Chondrocyte (in vitro differentiated cells): ENCODE measurements at places on chromosomes 4 and X. TPM values are rescaled to one million over a fixed set of nuclear protein-coding genes. Genes with fewer than 3 reads are reported as not detected.

GRCh38 chr4:7323461-7323871 is 111.3 kb downstream of the PSAPL1 start:
- peak; percentile 67 for DNase-seq

GRCh38 chr4:152157629-152158028 is 378.3 kb downstream of the FBXW7 start:
- DNase-seq: no peak

GRCh38 chrX:21708116-21708515 is 49.8 kb downstream of the SMPX start:
- no peak for DNase-seq

Gene GJB1
- total RNA-seq: not detected in 3 replicates

Gene DMRTC1B
- not detected in 3 replicates for total RNA-seq

DNA sequence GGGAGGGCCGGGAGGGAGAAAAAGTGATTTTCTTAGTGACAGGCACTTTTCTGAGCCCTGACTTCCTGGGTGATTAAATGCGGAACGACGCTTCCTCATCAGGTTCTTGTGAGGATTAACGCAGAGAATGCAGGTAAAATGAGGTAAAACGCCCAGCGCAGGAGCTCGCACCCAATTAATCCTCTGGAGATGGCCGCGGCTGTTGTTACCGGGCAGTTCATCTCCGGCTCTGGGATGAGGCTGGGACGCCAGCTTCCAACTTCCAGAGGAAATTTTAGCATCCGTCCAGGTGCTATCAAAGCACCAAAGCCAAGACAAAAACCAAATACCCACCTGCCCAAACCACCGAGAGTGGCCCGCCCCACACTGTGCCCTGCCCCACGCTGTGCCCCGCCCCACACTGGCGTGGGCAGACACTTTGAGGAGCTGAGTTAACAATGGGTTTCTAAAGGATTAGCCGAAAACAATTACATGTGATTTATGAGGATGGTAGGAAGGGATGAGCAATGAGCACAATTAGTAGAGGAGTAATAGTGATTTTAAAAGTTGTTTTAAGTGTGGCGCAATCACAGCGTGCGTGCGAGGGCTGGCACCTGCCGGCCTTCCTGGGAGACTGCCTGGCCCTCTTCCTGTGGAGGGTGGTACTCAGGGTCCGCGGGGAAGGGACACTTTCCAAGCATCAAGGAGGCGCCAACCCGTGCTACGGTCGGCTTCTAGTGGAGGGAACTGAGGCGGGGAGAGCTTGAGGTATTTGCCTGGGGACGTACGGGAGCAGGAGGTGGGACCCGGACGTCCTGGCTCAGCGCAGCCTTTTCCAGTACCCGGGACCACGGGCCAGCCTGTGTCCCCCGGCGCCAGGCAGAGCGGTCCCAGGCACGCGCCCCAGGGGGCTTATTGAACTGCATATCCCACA is 41.6 kb upstream of the ADRA2C start:
- no peak for DNase-seq

- no peak for DNase-seq
These were observed 92.8 kb downstream of the MAML3 start for GRCh38 chr4:140061194-140061593.

- no peak for DNase-seq
These were observed 502.6 kb upstream of the HS3ST1 start for GRCh38 chr4:11931266-11931820.

GRCh38 chr4:7241597-7242125 is 49.3 kb downstream of the SORCS2 start:
- no peak for DNase-seq

Gene TRO
- 60.4 to 105 TPM (median 66.1 TPM) in 3 replicates for total RNA-seq

DNA sequence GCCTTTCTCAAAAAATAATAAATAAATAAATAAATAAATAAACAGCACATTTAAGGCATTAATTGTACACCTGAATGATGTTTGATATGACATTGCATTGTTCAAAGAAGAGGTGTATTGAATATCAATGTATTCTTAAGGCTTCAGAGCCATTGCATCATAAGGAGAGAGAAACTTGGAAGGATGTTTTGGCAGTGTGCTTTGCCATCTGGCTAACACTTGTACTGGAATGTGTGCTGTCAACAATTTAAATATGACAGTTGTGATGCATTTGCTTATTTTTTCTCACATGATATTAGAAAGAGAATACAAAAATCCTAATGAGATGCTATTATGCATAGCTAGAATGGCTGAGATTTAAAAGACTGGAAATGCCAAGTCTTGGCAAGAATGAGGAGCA is 67.8 kb downstream of the FAM133A start:
- DNase-seq: no peak

Gene LCORL
- 8.9 to 9.1 TPM (median 9.0 TPM) in 3 replicates for total RNA-seq

GRCh38 chrX:23749576-23749975 is 6.5 kb upstream of the ACOT9 start:
- DNase-seq: no peak
